A549 treated with Hydrocortisone at 1 μM for 4 hours (cell line): ENCODE measurements at places on chromosomes 6 and 20. TPM values are rescaled to one million over a fixed set of nuclear protein-coding genes. Genes with fewer than 3 reads are reported as not detected.

Gene PRDM1
- total RNA-seq = 4.8 to 7.7 TPM (median 6.3 TPM) in 5 replicates

Gene FERMT1
- total RNA-seq = 14.2 to 18.4 TPM (median 14.7 TPM) in 5 replicates

Gene OOEP
- not detected in 5 replicates for total RNA-seq

Gene POM121L2
- 0.02 TPM in 1 of 5 replicates, not detected in the others for total RNA-seq

Gene TSHZ2
- total RNA-seq = not detected in 5 replicates

Gene GNMT
- total RNA-seq = 0.13 to 0.31 TPM (median 0.21 TPM) in 3 of 5 replicates, not detected in the others

Gene SLC44A4
- 0.03 to 0.14 TPM (median 0.06 TPM) in 4 of 5 replicates, not detected in the other for total RNA-seq

Gene PPP1R16B
- total RNA-seq = 0.08 to 0.22 TPM (median 0.14 TPM) in 5 replicates

Gene MCHR2
- not detected in 5 replicates for total RNA-seq
